Stimulated activated CD8-positive, alpha-beta memory T cell treated with anti-CD3 and anti-CD28 coated beads, Interleukin-2, amount 100 ng/mL, for 1 hour (primary cell): ENCODE measurements at places on chromosomes 3 and 15.

GRCh38 chr15:73902121-73903020 lies 23.9 kb upstream of the LOXL1 start:
- no peak for DNase-seq

- DNase-seq: no peak
Measured at GRCh38 chr15:71448688-71449114, 333.4 kb downstream of the THSD4 start.

- DNase-seq: no peak
Measured at GRCh38 chr3:57043518-57043917, 16.9 kb upstream of the SPATA12 start.

GRCh38 chr3:156834962-156835535 lies 8.9 kb downstream of the LEKR1 start:
- DNase-seq: no peak

DNA sequence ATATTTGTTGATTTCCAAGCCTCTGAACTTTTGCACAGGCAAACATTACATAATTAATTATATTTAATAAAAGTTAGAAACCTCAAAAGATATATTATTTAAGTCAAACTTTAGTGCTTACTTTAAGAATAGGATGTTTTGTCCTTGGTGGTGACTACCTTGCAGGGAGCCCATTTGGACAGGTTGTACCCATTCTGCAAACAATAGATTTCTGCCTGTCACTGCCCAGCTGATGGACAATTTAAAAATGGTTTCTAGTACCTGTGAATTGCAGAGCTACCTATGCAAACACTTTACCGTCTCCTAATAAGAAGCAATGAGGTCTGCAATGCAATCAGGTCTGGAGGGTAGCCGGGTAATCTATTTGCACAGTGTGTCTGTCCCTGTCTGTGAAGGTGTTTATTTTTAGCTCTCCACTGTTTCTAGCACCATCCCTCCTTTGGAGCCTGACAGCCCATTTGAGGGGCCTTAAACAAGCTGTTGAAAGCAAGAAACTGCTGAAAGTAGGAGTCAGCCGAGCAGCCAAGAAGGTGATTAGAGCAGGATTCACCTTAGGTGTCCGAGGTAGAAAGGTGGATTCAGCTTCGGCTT lies 556.2 kb upstream of the CFAP20DC start:
- no peak for DNase-seq

DNA sequence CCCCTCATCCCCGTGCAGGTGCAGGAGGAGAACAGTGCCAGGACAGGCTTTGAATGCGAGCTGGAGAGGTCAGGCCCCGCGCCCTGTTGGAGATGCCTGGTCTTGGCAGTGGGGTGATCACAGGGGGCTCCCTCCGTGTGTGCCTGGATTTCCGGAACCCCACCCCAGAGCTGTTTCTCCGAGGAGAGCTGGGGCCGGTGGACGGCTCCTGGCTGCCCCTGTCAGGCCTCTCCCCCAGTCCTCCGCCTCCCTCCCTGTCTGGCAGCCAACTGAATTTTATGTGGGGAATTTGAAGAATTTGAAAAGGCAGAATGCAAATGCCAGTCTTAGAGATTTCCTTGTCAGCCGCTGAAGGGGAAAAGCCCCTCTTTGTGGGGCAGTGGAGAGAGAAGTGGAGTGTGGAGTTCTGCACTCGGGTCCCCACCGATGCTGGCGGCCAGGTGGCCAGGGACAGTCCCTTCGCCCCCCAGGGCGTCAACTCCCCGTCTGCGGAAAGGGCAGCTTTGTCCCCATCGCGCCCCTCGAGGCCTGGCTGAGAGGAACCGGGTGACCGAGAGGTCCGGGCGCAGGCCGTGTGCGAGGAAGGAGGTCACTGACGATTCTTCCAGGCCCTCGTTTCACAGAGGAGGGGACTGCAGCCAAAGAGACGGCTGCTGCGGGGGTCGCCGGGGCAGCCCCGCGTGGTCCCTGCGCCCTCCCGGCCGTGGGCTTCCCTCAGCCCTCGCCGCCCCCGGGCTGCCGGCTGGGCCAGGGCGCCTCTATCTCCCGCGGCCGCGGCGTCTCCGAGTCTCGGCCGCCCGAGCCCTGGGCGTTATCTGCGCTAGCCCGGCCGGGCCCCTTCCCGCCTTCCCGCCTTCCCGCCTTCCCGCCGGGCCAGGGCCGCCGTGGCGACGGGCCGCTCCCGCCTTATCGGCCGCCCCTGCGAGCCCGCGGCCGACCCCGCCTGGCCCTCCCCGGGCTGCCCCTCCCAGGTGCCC lies 56.0 kb upstream of the LCTL start:
- no peak for DNase-seq

- no peak for DNase-seq
Measured at GRCh38 chr3:38646630-38647029, 2.9 kb downstream of the SCN5A start.

DNA sequence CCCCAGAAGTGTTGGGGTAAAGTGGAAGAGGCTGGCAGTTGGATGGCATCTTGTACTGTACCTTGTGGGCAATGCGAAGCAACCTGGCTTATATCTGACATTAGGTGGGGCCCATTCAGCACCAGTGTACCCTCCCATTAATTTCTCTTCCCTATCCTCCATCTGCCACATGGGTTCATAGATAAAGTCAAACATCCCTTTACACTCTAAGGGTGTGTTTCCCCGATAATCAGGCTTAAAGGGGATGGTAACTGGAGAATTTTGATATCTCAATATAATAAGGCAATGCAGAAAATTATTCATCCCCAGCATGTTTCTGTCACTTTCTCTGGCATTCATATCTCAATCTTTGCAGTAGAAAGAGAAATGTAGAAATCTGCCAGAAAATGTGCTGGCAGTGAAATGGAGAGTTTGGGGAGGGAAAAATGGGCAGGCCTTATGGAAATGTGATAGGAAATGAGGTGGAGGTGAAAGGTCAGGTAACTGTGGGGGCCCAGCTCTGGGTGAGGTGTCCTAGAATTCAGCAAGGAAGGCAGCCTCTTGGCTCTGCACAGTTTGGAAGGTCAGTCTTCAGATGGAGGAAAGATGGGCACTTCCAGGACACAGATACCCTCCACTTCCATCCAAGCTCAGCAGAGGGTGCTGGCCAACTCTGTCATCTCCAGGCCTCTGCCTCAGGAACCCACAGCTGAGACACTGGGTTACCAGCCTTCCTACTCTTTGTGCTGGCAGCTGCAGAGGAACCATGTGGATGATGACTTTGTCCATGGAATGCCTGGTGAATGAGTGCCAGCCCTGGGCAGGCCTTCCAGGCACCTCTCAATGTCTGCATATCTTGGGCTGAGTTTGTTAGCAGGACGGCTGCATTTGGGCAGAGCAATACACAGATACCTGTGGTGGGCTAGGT lies 325.9 kb upstream of the CTDSPL start:
- DNase-seq: no peak

DNA sequence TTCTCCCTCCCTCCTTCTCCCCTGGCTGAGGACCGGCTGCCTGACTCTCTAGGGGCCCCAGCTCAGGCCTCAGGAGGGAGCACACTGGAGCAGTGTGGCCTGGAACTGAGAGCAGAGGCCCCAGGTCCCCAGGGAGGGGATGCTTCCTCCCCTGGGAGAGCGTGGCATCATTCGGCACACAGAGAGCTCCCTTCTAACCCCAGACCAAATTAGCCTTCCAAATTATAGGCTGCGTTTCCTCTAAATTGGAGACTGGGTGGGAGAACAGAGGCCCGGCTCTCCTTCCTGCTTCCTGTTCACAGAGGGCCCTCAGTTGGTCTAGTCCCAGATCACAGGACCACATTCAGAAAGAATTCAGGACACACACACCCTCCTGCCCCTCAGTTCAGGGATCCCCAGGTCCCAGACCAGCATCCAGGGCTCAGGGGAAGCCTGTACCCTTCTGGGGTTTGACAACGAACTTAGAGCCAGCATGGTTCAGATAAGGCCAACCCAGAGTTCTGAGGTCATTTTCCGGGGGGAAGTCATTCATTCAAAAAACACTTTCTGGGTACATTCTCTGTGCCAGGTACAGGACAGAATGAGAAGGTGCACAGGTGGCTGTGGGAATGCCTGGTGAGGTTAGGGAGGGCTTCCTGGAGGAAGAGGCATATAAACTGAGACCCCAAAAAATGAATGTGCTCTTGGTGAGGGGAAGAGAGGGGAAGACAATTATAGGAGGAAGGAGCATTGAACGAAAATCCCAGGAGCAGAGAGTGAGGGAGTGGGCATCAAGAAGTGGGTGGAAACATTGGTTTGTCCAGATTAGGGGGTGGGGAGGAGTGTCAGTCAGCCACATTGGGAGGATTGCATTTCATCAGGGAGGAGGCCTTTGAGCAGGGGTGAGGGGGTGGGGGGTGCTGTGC lies 28.4 kb upstream of the RPL29 start:
- DNase-seq: no peak

GRCh38 chr3:120113128-120114116 lies 19.2 kb upstream of the GSK3B start:
- DNase-seq: no peak

GRCh38 chr3:158337110-158337509 lies 227.2 kb downstream of the RSRC1 start:
- no peak for DNase-seq

DNA sequence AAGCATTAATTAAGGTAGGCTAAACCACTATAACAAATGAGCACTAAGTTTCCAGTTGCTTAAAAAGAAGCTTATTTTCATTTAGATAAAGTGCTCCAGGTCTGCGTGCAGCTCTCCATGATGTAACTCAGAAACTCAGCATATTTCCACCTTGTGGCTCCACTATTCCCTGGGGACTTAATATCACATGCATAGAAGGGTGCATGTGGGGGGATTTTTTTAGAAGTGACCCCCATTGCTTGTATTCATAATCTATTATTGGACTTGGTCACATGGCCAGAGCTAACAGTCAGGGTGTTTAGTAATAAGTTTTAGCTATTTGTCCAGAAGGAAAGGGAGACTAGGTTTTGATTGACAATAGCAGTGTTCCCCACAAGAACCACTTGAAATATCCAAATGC lies 86.8 kb downstream of the TMCO5A start:
- no peak for DNase-seq

DNA sequence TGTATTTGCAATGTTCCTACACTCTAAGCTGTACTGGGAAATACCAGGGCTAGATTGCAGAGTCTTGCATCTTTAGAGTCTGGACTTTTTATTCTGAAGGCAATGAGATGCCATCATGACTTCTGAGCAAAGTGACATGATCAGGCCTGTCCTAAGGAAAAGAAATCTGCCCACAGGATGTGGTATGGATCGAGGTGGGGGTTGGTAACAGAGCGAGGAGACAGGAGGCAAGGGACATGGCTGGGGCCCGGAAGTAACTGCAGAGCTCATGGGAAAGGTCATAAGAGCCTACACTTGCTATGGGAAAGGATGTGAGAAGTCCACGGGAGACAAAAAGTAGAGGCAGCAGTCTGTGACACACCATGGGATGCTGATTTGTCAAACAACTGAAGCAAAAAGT lies 121.5 kb downstream of the OXNAD1 start:
- DNase-seq: no peak

DNA sequence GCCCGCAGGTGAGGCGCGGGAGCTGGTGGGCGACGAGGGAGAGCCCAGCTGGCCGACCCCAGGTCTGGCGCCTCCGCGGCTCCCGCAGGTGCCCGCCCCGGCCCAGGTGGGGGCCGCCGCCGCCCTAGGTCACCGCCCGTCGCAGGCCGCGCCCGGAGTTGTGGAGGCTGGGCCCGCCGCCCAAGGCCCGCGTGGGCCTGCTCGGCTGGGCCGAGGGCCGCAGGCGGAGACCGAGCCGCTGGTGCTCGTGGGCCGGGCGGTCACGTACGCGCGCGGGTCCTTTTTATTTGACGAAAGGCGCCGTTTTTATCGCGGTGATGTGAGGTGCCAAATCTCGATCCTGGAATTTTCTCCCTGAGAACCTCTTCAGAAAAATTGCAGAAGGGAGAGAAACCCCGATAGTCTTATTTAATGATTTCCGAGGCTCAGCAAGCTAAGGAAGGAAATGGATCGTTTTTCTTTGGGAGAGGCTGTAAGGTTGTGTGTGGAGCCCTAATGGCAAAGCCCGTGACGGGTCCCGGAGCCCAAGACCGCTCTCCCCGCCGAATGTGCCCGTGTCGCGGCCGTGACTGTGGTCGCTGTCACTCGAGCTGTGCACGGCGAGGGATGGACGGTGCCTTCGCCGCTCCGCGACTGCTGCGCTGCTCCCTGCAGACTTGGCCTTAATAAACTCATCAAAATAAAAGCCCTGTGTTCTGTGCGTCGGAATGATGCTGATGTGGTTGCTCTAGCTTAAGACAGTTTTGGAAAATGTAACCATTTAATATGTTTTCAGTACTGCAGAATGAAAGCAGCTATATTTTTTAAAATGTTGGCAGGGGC lies 612 bp downstream of the APPL1 start:
- DNase-seq: peak; percentile 4

GRCh38 chr15:57282686-57283085 lies 93.6 kb upstream of the CGNL1 start:
- DNase-seq: no peak

DNA sequence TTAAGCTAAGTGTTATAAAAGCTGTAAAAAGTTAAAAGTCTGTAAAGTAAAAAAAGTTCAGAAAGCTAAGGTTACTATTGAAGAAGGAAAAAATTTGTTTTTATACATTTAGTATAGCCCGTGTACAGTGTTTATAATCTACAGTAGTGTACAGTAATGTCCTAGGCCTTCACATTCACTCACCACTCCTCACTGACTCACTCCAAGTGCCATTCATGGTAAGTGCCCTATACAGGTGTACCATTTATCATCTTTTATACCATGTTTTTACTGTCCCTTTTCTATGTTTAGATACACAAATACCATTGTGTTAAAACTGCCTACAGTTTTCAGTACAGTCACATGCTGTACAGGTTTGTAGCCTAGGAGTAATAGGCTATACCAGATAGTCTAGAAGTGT lies 8.8 kb downstream of the CCDC71 start:
- no peak for DNase-seq

GRCh38 chr3:53581671-53582070 lies 87.3 kb downstream of the CACNA1D start:
- no peak for DNase-seq

DNA sequence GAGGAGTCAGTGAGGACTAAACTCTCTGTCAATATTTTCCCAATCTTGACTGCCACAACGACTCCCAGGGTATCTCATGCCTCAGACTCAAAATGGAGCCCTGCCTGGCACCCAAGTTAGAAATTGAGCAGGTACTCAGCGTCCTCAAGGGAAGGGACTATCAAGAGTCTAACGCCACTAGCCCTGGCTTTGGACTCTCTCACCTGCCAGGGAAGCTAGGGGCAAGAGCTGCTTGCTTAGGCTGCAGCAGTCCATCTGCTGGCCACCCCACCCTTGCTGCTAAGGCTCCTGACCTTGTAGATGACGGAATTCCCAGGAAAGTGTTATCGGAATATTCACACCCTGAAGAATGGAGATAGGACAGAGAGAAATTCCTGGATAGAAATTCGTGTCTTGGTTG lies 33.0 kb downstream of the ZIC4 start:
- DNase-seq: no peak

GRCh38 chr3:180782195-180782984 lies 103.1 kb upstream of the CCDC39 start:
- DNase-seq: no peak

DNA sequence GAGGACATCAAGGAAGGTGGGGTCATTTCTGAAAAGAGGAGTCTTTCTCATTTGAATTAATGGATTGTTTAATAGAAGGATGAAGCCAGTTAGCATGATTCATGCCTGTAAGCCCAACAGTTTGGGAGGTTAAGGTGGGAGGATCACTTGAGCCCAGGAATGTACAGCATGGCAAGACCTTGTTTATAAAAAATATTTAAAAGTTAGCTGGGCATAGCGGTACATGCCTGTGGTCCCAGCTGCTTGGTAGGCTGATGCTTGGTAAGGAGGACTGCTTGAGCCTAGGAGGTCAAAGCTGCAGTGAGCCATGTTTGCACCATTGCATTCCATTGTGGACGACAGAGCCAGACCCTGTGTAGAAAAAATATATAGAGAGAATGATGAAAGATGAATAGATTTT lies 165.5 kb downstream of the ALCAM start:
- DNase-seq: no peak
